Activated CD8-positive, alpha-beta memory T cell treated with anti-CD3 and anti-CD28 coated beads for 36 hours (primary cell): ENCODE measurements at places on chromosomes 11 and 22. TPM values are rescaled to one million over a fixed set of nuclear protein-coding genes. Genes with fewer than 3 reads are reported as not detected.

Gene SHISA8
- 1.1 TPM for total RNA-seq

Gene GAS2
- total RNA-seq, result 1.9 TPM

Gene APOL5
- total RNA-seq, result not detected

Gene FIBIN
- not detected for total RNA-seq

Gene RAG2
- total RNA-seq, result not detected

Gene FBLN1
- total RNA-seq, result not detected

Gene NXPE1
- not detected for total RNA-seq

Gene NAALAD2
- not detected for total RNA-seq

Gene BACE1
- total RNA-seq, result 1.9 TPM

Gene SLC43A3
- total RNA-seq, result 465 TPM

Gene KRTAP5-10
- total RNA-seq, result not detected

Gene EXPH5
- total RNA-seq, result 0.71 TPM

Gene MIOX
- 0.17 TPM for total RNA-seq

Gene HEPN1
- not detected for total RNA-seq

Gene NLRP6
- 1.5 TPM for total RNA-seq

Gene MRGPRF
- not detected for total RNA-seq

Gene APOA4
- total RNA-seq, result not detected

Gene GUCY1A2
- total RNA-seq, result not detected

Gene SLC17A6
- not detected for total RNA-seq

Gene OR8J3
- total RNA-seq, result not detected

Gene LYVE1
- total RNA-seq, result not detected

Gene KCNA4
- total RNA-seq, result not detected

Gene NLRP14
- not detected for total RNA-seq

Gene OR2AT4
- not detected for total RNA-seq

Gene IRAG1
- total RNA-seq, result not detected

Gene OTOG
- not detected for total RNA-seq
